ENCODE measurements at places on chromosomes 2 and 18.

- DNase-seq: no peak
These were observed 212.3 kb downstream of the SNTG2 start for GRCh38 chr2:1162768-1163584.

- no peak for DNase-seq
These were observed 59.0 kb upstream of the SPRED2 start for GRCh38 chr2:65491381-65491905.

DNA sequence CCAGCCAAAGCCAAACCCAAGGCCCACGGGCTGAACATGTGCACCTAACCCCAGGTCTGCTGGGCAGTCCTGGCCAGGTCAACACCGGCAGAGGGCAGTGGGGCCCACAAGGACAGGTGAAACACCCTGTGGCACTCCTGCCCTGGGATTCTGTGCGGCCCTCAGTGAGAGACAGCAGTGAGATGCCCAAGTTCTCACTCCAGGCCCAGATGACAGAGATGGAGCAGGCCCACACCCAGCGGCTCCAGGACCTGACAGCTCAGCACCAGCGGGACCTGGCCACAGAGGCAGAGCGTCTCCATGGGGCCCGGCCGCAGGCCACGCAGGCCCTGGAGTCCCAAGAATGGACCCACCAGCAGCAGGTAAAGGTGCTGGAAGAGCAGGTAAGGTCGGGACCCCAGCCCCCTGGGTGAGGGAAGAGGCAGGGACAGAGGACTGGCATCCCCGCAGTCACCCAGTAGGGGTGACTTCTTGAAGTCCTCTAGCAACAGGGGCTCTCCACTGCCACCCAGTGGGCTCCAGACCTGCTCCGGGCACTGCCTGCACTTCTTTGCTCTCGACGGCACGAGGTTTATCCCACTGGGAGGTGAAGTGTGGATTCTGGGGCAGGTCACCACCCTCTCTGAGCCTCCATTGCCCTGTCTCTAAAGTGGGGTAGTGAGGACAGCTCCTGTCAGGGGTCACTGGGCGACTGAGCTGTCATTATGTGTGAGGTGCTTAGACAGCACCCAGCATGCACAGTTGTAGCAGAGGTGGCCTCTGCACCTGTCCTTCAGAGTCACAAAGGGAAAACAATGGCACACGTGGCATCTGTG, 8.8 kb upstream of the SNED1 start:
- DNase-seq: no peak

DNA sequence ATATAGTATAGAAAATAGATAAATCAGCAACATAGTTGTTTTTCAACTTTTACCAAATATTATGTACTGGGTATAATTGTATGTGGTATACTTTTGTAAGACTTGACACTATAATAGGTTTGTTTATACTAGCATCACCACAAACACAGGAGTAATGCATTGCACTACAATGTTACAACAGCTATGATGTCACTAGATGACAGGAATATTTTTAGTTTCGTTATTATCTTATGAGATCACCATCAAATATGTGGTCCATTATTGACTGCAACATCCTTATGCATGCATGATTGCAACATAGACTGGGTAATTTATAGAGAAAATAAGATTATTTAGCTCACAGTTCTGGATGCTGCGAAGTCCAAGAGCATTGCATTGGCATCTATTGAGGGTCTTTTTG, 678.4 kb upstream of the ZNF804A start:
- DNase-seq: no peak

GRCh38 chr18:62957885-62958472, 242.6 kb downstream of the PHLPP1 start:
- no peak for DNase-seq

- no peak for DNase-seq
These were observed 776.0 kb downstream of the TSN start for GRCh38 chr2:122531290-122532071.

GRCh38 chr2:70192516-70192915, 1.7 kb upstream of the C2orf42 start:
- no peak for DNase-seq

DNA sequence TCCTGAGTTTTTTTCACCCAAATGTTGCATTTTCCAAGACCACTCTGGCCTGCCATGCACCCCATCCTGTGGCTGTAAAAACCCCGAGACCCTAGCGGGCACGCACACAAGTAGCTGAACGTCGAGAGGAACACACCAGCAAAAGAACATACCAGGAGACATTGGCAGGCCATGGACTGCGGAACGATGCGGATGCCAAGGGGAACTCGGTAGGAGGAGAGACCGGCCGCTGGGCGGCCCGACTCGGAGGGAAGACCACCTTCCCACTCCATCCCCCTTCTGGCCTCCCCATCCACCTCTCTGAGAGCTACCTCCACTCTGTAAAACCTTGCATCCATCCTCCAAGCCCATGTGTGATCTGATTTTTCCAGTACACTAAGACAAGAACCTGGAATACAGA, 105.5 kb upstream of the CELF4 start:
- DNase-seq: no peak

- DNase-seq: no peak
These were observed 114.8 kb downstream of the ATL2 start for GRCh38 chr2:38262069-38262871.

DNA sequence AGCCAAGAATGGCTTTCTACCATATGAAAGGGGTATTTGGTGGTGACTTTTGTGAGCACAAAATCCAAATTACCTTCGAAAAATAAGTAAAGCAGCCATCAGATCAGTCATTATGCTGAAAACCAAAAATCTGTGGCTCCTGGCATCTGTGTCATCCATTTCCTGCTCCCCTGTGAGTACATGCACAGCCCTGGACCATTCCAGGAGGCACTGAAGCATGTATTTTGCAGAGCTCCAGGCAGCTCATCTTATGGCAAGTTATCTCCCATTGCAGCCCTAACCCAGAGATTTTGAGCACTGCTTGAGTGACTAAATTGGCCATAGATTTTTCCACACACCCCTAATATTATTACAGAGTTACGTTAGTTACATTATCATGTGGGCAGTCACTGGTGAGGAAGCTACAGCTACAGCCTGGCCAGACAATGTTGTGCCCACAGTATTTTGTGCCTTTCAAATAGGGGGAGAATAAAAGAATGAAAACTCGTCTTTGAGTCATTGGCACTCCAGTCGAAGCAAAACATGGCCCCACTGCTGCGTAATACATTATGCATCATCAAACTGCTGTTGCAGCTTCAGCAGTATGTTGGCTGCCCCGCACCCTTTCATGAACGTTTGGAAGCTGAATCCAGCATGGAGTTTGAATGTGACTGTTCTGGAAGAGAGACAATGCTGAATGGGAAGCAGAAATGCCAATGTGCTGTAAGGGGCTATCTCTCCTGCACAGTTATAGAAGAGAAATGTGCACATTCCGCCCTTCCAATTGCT, 702.2 kb downstream of the RNF144A start:
- DNase-seq: no peak

DNA sequence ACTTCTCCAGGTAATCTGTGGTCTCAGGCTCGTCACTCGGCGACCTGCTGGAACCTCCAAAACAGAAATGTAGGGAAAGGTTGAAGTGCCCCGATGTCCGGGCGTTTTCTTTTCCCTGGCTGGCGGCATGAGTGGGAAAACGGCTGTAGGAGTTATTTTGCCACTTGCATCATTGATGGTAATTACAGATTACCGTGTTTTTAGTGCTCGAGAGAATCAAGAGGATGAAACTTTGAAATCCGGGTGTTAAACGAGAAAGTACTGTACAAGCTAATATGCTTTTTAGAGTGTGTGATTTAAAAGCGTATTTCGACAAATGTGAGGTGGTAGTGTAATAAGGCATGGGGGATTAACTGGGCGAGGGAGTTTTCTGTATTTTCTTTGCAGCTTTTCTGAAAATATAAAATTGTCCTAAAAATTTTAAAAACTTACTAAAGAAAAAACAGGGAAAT, 819 bp downstream of the GRHL1 start:
- no peak for DNase-seq

DNA sequence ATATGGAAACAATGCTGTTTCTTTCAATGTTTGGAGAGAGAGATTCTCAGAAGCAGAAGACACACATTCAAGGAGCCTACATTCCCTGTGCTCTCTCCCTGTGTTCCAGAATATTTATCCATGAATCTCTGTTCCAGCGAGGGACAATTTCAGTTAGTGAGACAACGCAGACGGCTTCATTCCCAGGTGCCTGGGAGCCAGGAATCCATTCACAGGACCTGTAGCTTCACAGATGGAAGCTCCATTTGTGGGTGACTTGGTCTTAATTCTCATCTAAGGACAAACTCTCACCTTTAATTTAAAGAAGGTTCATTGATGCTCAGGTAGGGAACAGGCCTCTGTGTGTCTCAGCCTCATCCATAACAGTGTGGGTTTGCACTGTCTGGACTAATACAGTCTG, 1156.6 kb downstream of the RPIA start:
- DNase-seq: no peak

DNA sequence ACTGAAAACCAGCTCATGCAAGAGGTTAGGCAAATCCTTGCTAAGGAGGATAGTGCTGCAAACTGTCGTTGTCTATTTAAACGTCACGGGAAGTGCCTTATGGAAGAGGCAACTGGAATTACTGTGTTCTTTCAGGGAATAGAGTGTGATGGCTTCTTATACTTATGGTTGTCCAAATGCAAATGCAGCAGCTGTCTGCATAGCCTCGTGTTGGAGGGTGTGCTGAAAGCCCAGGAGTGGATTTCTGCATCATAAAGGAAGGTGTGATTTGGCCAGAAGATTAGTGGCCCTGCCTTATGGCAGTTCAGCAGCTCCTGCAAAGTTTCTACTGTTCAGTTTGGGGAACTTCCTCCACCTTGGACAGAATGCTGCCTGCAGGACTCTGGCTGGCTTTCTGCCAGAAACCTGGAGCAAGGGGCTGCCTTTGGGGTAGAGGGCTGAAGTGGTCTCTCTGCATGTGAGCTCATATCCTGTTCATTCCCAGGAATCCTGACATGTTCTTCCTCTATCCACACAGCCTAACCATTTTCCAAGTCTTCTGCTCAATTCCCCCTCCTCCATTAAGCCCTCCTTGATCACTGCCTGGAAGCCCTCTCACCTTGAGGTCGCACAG, 321.2 kb upstream of the CXCR4 start:
- no peak for DNase-seq

GRCh38 chr2:165193178-165193777, 10.6 kb downstream of the SCN3A start:
- DNase-seq: no peak

DNA sequence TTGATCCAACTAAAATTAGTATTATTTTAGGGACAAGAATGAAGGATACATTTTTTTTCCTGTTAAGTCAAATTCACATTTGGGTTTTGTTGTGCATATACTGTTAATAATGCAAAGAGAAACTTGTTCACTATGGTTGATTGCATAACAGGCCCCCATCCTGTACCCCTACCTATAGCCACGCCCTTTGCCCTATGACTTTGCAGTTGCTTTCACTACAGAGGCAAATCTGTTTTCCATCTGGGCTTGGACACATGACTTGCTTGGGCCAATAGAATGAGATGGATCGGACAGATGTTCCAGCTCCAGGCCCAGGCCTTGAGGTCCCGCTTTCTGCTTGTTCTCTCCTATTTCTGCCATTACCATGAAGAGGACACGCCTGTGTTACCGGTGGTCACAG, 278.5 kb upstream of the HNRNPA3 start:
- no peak for DNase-seq

DNA sequence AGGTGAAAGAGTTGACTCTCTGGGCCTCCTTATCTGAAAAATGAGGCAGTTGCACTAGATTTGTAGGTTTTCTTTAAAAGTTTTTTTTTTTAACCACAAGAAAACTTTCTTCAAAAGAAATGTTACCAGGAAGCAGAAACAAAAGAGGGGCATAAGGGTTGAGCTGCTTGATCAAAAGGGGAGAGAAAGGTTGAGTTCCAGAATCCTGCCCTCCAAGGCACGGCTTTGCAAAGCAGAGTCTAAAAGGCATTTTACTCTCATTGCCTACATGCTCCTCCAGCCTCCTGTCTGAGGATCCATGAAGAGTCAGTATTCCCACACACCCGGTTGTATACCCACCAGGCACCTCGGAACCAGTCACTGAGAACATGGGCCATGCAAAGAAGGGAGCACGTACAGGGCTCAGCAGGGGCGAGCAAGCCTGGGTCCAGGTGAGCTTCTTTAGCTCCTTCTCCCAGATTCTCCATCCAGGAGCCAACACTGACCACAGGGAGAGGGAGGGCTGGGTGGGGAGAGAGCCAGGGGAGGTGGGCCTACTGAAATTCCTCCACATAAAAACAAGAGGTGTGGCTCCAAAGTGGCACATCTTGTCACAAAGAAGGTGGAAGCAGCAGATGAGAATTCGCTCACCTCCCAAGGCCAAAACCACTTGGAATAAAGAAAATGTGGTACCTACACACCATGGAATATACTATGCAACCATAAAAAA, 116.0 kb upstream of the EPC2 start:
- no peak for DNase-seq
